Right lung (tissue), 10 donors: ENCODE measurements at places on chromosomes 6 and 20. TPM values are rescaled to one million over a fixed set of nuclear protein-coding genes. Genes with fewer than 3 reads are reported as not detected.

The LGSN gene
- 0.96 TPM for polyA plus RNA-seq

The PPP1R14C gene
- 18.2 TPM for polyA plus RNA-seq

The SNAI1 gene
- 8.7 TPM for polyA plus RNA-seq

The TBP gene
- 28.1 TPM for polyA plus RNA-seq

- DNase-seq, result no peak
Measured at GRCh38 chr6:155077331-155077730, 82.2 kb downstream of the TIAM2 start.

DNA sequence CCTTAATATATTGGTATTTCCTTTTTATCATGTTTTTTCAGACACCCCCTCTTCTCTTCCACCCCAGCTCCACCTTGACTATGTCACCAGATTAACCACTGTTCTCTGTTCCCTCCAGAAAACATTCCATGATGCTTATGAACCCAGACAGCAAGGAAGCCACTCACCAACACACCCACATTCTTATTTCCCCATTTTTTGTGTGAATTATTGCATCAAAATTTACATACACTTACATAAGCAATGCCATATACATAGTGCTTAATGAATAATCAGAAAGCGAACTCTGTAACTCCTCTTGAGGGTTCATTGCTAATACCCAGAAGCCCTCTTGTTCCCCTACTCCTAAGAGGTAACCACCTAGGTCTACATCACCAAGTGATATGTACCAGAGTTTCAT is 182.3 kb upstream of the CDYL start:
- no peak for DNase-seq

DNA sequence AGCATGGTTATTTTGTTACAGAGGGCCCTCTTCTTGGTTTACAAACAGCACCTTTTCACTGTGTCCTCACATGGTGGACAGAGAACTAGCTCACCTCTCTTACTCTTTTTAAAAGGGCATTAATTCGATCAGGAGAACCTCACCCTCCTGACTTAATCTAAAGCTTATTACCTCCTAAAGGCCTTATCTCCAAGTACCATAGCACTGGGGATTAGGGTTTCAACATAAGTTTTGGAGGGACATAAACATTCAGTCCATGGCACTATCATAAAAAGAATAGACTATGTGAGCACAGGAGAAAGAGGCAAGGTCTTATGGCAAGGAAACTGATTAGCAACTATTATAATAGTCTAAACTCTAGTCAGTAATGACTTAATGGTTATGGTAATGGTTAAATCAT is 736.2 kb upstream of the ADGRB3 start:
- DNase-seq, result no peak

DNA sequence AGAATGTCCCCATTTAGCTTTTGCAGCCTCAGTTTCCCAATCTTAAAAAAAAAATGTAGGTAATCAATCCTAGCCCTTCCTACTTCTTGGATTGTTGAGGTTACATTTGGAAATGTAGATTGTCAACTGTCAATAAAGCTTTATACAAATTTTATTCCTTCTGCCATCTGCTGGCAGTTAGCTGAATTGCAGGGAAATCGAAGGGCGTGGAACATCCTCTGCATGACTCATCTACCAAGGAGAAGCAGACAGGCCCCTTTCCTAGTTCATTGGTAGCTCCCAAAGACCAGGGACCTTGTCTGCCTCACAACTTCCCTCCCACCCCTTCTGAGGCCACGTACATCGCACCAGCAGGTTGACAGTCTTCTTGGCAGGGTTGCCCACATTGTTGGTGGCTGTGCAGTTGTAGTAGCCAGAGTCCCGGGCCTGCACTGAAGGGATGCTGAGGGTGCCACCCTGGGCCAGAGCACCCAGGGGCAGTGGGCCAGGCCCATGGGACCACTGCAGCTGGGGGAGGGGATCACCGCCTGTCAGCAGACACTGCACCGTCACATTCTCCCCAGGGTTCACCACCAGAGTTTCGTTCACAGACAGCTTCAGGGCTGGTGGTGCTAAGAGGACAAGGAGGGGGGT is 43.6 kb downstream of the MDGA1 start:
- no peak for DNase-seq

- no peak for DNase-seq
Measured at GRCh38 chr20:34954904-34955230, 739 bp downstream of the GSS start.

DNA sequence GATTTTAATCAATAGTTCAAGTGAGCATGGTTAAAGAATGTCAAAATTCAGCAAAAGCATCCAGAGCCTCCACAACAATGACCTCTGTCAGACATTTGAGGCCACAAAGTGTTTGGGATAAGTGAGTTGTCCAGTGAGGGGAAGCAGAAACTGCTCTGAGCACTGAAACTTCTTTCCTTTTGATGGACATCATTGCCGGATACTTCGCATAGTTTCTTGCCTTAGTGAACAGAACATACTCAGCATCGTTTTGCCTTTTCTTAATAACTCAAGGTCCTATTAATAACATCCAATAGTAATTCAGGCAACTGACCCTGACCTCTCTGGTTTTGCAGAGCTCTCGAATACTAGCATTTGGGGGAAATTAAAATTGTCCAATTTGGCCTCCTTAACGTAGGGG is 78.6 kb downstream of the EDN3 start:
- no peak for DNase-seq

DNA sequence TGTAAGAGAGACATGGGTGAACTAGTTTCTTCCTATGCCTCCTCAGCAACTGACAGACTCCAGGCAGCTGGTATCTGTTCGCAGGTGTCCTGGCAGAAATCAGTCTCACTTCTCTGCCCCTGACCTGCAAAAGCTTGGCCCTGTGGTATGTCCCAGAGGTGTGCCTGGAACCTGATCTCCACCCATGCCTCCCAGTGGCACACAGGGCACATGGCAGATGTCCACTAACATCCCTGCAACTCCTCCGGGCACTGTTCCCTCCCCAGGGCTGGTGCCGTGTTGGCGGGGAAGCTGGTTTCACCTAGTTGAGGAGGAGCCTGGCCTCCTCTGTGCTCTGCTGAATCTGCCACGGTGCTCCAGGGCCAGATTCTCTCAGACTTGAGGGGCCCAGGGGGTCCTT is 123.3 kb upstream of the GGTLC1 start:
- DNase-seq, result no peak

DNA sequence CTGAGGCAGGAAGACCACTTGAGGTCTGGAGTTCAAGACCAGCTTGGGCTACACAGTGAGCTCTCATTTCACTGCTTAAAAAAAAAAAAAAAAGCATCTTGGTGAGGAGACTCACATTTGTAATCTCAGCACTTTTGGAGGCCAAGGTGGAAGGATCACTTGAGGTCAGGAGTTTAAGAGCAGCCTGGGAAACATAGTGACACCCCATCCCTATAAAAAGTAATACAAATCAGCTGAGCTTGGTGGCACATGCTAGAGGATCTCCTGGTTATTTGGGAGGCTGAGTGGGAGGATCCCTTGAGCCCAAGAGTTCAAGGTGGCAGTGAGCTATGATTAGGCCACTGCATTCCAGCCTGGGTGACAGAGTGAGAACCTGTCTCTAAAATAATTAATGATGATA is 29.4 kb upstream of the SYNCRIP start:
- no peak for DNase-seq

GRCh38 chr6:42349753-42350511 is 101.8 kb downstream of the TRERF1 start:
- no peak for DNase-seq
